EH (cell line): ENCODE measurements at places on chromosomes 11 and 22.

- peak; percentile 12 for DNase-seq
These were observed 286.7 kb downstream of the MN1 start for GRCh38 chr22:27514601-27515523.

GRCh38 chr11:17563961-17564686 lies 17.1 kb downstream of the OTOG start:
- no peak for DNase-seq

GRCh38 chr11:1694846-1695547 lies 2.0 kb upstream of the KRTAP5-6 start:
- DNase-seq, result no peak

- DNase-seq, result no peak
These were observed 91.0 kb downstream of the WNT7B start for GRCh38 chr22:45885941-45886395.

- peak; percentile 23 for DNase-seq
These were observed 1.5 kb downstream of the ANO9 start for GRCh38 chr11:440065-441042.

- no peak for DNase-seq
These were observed 14.6 kb downstream of the MN1 start for GRCh38 chr22:27786965-27787364.

- DNase-seq, result no peak
These were observed 15.7 kb upstream of the FBXO3 start for GRCh38 chr11:33790040-33790439.

DNA sequence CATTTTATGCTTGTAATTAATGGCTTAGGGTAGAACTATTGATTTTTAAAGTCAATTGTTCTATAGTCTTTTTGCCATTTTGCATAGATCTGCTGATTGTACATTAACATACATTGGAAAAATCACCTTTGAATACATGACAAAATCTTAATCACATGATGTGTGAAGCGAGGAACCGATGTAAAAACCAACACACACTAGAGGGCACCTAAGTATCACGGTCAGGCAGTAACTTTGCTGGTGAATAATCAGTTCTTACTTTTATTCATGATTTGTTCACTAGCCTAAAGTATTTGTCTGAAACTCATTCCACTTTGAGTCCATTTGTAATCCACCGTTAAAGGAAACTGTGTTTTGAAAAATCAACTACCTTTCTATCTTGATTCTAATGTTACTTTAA lies 28.2 kb downstream of the JHY start:
- DNase-seq, result peak; percentile 30

GRCh38 chr11:118109231-118109630 lies 22.5 kb upstream of the SMIM35 start:
- DNase-seq, result peak; percentile 24

GRCh38 chr22:48869788-48870187 lies 957.9 kb downstream of the BRD1 start:
- DNase-seq, result no peak

DNA sequence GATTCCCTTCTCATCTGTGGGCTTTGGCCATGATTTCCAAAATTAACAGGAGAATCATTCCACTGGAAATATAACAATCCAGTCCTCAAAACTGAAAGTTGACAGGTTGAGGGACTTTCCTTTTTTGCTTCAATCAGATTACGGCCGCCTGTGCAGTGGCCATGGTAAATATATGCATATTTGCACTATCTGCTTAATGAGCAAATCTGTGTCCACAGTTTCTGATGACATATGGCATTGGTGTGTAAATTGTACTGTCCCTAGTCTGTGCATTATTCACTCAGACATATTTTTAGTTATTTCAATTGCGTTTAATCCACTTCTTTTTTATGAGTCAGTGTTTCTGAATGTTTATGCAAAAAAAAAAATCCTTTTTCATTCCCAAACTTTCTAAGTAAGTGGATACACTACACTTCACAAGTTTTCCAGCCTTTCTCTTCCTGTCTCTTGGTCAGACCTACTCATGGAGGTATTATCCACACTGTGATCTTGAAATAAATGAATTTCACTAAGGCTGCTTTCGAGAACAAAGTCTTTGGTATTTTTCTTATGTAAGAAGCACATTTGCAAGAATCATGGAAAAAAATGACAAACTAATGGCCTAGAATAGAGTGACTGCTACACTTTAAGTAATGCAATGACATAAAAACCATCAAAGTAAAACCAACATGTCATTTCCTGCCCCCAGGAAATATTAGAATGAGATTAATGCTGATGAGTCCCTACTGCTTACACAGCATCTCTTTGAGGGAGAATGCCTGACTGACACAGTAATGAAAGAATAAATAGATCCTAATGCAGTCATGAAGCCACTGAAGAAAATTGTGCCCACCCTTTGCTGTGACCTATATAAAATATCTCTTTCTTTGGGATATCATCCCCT lies 76.4 kb upstream of the MTNR1B start:
- peak; percentile 50 for DNase-seq

DNA sequence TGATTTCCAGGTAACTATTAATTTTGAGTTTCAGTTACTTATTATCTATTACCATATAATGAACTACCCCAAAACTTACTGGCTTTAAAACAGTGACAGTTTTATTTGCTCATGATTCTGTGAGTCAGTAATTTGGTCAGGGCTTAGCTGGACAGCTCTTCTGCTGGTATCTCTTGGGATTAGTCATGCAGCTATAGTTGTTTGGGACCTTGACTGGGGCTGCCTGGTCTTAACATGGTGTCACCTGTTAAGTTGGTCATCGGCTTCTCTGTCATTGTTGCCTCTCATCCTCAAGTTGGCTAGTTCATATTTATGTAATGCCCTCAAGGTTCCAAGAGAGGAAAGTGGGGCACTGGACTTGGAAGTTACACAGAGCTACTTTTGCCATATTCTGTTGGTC lies 177.5 kb downstream of the TMEM135 start:
- DNase-seq, result peak; percentile 11

GRCh38 chr11:1019321-1019910 lies 17.1 kb downstream of the MUC6 start:
- DNase-seq, result no peak

DNA sequence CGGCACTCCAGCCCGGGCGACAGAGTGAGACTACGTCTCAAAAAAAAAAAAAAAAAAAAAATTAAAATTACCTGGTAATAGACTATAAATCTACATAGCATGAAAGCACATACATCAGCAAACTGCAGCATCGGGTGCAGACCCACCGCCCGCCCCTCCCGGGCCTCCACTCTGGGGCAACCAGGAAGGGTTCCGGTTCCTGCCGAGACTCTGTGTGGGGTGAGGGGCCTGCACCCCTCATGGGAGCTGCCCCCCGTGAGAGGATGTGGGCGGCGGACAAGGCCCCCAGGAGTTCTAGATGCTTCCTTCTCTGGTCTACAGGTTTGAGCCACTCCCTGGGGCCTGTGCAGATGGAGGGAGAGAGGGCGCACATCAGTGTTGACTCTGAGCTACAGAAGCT lies 9.1 kb downstream of the DRD4 start:
- DNase-seq, result no peak

DNA sequence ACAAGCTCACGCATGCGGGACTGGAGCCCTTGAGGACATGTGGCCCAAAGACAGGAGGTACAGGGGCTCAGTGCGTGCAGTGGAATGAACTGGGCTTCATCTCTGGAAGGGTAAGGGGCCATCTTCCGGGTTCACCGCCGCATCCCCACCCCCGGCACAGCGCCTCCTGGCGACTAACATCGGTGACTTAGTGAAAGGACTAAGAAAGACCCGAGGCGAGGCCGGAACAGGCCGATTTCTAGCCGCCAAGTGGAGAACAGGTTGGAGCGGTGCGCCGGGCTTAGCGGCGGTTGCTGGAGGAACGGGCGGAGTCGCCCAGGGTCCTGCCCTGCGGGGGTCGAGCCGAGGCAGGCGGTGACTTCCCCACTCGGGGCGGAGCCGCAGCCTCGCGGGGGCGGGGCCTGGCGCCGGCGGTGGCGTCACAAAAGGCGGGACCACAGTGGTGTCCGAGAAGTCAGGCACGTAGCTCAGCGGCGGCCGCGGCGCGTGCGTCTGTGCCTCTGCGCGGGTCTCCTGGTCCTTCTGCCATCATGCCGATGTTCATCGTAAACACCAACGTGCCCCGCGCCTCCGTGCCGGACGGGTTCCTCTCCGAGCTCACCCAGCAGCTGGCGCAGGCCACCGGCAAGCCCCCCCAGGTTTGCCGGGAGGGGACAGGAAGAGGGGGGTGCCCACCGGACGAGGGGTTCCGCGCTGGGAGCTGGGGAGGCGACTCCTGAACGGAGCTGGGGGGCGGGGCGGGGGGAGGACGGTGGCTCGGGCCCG lies at the start of gene MIF:
Gene MIF, plus strand, starts transcription at position 439 of the 765 bp plus-strand sequence. Its CDS starts 92 bp downstream, at position 531.
- peak; percentile 92 for DNase-seq

DNA sequence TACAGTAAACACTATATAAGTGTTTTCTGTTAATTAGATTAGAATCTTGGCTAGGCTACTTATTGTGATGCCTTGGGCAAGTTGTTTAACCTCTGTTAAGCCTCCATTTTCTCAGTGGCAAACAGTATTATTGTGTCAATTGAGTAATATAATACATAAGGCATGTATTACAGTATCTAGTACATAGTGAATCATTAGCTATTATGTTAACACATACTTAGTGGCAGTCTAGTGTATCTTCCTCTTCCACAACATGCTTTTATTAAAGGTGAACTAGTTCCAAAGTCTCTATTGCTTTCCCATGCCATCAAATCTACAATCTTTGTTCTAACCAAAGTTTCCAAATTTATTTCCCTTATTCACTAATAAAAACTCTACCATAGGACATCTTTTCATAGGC lies 200.9 kb downstream of the SOX6 start:
- DNase-seq, result no peak

GRCh38 chr11:119573858-119574257 lies 150.9 kb upstream of the THY1 start:
- DNase-seq, result no peak

- DNase-seq, result no peak
These were observed 95.1 kb downstream of the PARVA start for GRCh38 chr11:12472401-12473005.

DNA sequence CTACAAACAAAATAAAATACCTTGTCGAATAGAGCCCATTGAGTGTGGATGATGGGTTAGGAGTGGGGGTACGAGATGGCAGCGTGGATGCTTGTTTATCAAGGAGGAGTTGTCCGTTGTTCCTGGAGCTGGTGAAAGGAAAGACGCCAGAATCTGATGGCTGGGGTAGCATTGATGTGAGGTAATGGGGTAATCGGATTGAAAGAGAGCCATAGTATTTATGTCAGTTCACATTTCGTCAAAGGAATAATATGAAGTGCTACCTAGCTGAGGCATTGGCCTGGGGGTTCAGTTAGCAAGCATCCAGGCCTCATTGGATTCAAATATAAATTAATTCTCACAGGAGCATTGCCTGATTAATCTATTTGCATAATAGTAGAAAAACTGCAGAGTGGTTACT lies 16.9 kb upstream of the DBX1 start:
- no peak for DNase-seq

- peak; percentile 32 for DNase-seq
These were observed 516 bp downstream of the LRFN4 start for GRCh38 chr11:66857234-66857926.

DNA sequence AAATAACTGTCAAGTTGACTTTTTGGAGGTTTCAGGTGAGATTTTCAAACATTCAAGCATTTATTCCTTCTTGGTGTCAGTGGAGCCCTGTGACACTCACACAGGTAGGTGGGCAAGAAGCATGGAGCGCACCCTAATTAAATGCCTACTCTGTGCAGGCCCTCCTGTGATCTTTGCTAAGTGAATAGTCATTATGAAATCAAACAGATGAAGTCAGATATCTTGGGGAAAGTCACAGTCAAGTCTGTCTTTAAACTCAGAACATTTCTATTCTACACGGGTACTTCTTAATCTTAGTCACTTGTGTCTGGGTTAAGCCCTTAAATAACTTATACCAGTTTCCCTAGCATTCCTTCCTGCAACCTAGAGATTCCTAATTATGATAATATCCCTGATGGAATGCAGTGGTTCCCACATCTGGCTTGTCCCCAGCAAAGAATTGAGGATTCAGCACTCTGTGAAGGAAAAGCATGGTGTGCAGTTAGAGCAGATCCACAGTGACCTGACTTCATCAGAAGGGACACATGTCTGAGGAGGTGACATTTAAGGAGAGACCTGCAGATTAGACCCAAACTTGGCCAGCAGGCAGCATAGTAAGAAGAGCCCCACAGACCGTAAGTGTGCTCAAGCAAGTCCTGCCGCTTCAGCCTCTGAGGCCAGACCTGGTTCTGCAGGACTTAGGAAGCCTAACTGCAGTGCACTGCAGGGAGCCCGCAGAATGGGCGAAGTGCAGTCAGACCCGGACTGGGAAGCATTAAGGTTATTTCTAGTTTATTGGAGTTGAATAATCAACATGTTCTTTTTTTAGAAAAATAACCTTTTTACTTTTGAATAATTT lies 85.3 kb upstream of the GAL start:
- peak; percentile 65 for DNase-seq

DNA sequence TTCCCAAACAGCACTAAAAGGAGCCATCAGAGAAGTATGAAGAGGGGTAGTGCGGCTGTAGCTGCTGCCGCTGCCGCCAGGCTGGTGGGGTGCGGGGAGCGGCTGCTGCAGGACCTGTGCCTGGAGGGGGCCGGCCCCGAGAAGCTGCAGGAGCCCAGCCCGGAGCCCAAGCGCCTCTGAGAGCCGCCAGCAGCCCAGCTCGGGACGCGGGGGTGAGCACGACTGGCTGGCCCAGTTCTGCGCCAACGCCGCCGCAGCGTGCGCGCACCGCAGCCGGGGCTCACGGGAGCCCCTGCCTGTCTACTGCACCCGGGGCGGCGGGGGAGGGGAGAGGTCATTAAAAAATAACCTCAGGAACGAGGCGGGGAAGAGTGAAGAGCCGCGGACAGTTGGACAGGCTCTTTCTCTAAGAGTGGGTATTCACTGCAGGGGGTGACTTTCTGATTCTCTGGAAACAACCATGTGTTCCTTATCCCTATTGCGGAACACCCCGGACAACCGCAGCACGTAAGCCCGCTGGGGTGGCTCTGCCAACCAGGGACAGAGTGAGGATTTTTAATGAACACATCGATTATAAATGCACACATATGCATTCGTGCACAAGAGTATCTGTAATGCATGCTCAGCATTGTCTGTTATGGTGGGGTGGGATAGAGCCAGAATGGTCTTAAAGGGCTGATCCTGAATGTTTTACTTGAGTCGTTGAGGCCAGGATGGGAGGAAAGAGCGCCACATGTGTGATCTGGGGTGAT lies 453 bp downstream of the GAS2 start:
- peak; percentile 3 for DNase-seq

GRCh38 chr11:22657101-22657694 lies 9.2 kb upstream of the GAS2 start:
- DNase-seq, result no peak

- no peak for DNase-seq
These were observed 10.4 kb upstream of the GLYAT start for GRCh38 chr11:58742140-58742539.

DNA sequence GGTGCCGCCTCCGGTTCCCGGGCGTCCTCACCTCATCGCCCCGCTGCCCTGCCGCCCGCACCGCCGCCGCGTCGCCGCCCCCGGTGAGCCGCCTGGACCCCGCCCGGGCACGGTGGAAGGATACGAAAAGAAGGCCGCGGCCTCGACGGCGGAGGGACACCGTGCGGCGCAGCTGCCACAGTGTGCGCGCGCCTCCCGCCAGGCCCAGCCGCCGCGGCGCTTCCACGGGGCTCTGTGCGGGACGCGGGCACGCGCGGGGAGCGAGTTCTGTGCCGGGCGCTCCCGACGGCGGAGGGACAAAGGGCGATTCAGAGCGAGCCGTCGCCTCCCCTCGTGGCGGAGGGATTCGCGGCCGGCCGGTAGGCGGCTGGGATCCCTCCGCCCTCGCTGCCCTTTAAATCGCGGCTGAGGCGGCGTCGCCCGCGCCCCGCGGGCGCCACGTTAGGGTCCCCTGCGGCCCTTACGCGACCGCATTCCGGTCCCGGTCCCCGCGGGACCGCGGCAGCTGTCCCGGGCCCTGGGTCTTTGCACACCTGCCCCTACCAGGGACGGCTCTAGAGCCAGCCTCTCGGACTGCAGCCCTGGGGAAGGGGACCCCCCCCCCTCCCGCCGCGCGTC lies 568 bp upstream of the KMT5B start:
- peak; percentile 90 for DNase-seq
